Eye (tissue), 1 donor: ENCODE measurements at places on chromosomes 5 and 9.

DNA sequence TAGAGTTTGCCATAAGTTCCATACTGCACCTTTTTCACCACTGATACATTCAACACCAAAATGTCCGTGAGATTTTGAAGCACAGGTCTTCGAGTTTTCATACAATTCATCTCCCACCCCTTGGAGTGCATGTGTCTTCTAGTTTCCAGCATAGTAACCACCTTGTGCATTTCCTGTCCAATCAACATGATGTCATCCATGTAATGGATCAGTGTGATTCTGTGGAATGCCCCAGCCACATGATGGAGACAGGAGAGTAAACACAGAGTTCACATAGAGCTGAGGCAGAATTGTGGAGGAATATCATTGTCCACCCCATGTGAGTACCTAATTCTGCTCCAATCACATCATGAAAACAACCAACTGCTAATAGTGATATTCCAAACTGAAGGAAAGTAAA lies 441.5 kb upstream of the CDH6 start:
- DNase-seq, result no peak

DNA sequence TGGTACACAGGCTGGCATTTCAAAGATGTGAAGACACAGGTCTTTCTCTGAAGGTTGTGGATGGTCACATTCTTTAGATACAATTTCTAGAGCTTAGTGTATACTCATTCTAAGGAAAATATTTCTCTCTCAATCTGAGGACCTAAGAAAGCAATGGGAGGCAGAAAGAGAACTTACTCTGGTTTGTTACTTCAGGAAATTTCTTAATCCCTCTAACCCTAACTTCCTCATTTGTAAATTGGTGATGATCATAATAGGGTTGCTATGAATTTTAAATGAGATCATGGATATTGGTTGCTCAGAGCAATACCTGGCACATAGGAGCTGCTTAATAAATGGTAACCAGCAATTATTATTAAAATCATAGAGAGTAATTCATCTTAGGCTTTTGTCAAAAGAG lies 22.1 kb downstream of the FAM170A start:
- DNase-seq, result no peak

GRCh38 chr5:172110260-172110815 lies 77.7 kb downstream of the STK10 start:
- DNase-seq, result no peak

- DNase-seq, result no peak
Measured at GRCh38 chr5:150515446-150515845, 7.5 kb downstream of the NDST1 start.

GRCh38 chr5:171706736-171707441 lies 78.7 kb upstream of the SMIM23 start:
- DNase-seq, result no peak

- no peak for DNase-seq
Measured at GRCh38 chr9:89481538-89481915, 16.4 kb downstream of the SEMA4D start.

DNA sequence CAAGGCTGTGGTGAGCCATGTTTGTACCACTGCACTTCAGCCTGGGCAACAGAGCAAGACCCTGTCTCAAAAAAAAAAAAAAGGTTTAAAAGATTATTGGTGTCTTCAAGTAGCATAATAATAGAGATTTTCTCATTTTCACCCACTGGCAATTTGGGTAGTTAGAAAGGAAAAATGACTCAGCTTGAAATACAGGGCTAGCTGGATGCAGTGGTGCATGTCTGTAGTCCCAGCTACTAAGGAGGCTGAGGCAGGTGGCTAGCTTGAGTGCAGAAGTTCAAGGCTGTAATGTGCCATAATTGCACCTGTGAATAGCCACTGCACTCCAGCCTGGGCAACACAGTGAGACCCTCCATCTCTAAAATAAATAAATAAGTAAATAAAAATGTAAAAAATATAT lies 111.1 kb downstream of the ARRDC3 start:
- no peak for DNase-seq

- peak; percentile 14 for DNase-seq
Measured at GRCh38 chr9:110802416-110803035, 133.9 kb downstream of the MUSK start.

- DNase-seq, result peak; percentile 74
Measured at GRCh38 chr5:14450018-14450524, 131.5 kb upstream of the OTULINL start.

GRCh38 chr5:57529864-57530263 lies 47.3 kb upstream of the ACTBL2 start:
- no peak for DNase-seq

DNA sequence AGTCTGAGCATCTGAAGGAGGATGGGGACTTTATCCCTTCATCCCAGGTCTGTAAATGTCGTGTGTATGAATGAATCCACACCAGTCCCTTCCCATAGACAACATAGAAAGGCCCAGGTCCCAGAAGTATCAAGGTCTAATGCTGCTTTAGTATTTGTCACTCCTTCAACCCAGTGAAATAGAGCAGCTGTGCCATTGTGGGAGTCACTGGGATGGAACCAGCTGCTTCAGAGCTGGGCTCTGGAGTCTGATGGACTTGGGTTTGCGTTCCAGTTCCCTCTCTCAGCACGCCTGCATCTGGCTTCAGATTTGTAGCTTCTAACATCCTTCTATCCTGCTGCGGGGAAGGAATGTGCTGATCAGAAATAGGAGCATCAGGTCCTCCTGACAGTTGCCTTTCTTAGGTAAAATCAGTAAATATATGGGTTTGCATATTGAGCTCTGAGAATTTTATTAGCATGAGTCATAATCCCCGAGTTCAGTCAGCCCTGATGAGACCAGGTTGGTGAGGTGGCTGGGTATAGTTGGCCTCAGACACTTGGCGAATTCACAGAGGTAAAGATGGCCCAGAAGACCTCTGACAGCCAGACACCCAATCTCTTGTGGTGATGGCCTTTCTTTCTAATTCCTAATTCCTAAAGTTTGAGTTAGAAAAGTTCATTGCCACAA lies 10.1 kb downstream of the ACO1 start:
- DNase-seq, result no peak

GRCh38 chr9:109939698-109940342 lies 159.8 kb downstream of the PALM2AKAP2 start:
- DNase-seq, result no peak

DNA sequence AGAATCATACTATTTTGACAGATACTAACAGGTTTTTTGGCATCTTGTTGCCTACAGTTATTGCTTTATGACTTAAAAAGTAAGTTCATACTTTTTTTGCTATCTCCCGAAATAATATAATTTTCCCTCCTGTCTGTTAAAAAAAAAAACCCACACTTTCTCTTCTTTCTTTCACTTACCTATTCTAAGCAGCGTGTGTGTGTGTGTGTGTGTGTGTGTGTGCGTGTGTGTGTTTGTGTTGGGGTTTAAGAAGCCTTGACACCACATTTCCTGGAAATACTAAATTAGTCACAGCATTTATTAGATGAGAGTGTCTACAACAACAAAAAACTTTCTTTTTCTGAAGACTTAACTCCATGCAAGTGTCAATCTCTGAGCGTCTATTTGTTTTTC lies 12.4 kb downstream of the TNFAIP8 start:
- no peak for DNase-seq

- DNase-seq, result no peak
Measured at GRCh38 chr9:97591535-97591934, 41.6 kb downstream of the TSTD2 start.

- peak; percentile 27 for DNase-seq
Measured at GRCh38 chr5:103232393-103232999, 26.1 kb upstream of the MACIR start.

DNA sequence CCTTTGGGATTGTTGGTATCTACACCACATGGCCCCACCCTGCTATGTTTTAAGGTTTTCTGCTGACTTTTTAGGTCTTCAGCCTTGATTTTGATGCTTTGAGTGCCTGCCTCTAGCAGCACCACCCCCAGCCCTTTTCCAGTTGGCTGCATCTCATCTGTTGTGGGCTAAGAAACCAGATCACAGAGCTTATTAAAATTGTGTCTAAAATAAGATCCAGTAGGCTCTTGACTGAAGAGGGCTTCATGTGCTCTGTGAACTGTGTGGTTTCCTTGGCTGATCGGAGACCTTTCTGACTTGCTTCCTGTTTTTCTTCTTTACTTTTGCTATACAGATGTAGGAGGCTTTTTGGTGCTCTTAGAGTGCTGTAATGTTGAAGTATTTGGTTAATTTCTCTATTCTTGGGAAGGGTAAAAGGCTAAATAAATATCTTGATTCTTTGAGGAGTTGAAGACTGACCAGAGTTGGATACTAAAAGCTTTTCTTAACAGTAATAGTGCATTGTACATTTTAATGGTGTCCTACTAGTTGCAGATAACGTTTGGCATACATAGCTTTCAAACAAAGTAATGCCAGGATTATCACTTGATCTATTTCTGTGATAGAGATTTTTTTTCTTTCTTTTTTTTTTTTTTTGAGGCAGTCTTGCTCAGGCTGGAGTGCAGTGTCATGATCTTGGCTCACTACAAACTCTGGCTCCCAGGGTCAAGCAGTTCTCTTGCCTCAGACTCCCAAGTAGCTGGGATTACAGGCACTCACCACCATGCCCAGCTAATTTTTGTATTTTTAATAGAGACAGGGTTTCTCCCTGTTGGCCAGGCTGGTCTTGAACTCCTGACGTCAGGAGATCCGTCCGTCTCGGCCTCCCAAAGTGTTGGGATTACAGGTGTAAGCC lies 4.5 kb downstream of the UBE2D2 start:
- DNase-seq, result peak; percentile 32

GRCh38 chr5:18050776-18051175 lies 416.5 kb downstream of the TAF11L14 start:
- no peak for DNase-seq

DNA sequence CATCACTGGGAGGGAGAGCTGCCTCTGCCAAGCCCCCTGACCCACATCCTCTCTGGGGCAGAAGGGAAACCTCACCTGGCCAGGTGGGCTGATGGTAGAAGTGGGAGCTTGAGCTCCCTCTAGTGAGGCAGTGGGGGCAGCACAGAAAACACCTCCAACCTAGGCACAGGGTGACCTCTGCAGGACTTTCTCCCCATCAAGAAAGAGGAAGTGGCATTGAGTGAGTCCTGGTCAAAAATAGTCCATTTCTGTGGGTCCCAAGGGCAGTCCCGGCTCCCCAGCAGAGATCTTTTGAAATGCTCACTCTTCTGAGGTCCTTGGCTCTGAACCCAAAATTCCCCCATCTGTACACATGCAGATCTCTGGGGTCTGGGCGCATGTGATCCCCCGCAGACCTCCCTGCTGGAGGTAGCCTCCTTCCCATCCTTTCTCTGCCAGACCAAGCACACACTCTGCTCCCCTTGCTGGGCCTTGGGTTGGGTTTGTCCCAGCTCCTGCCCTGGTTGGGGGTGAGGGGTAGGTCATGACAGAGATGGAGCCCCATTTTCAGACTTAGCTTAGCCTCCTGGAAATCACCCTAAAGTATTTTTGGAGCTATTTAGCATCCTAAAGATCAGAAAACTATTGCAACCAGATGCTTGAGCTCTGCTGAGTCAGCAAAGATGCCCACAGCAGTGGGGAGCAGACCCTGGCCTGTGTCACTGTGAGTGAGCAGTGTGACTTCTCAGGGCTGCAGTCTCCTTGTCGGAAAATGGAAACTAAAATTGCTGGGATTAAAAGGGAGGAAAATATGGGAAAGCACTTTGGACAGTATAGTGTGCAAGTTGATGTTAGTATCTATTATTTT lies 41.6 kb upstream of the LCP2 start:
- DNase-seq, result no peak

GRCh38 chr5:109703166-109703565 lies 13.4 kb downstream of the MAN2A1 start:
- no peak for DNase-seq

GRCh38 chr9:36744678-36745077 lies 172.0 kb downstream of the MELK start:
- DNase-seq, result no peak

- no peak for DNase-seq
Measured at GRCh38 chr9:38768351-38768761, 48.4 kb upstream of the FAM240B start.

DNA sequence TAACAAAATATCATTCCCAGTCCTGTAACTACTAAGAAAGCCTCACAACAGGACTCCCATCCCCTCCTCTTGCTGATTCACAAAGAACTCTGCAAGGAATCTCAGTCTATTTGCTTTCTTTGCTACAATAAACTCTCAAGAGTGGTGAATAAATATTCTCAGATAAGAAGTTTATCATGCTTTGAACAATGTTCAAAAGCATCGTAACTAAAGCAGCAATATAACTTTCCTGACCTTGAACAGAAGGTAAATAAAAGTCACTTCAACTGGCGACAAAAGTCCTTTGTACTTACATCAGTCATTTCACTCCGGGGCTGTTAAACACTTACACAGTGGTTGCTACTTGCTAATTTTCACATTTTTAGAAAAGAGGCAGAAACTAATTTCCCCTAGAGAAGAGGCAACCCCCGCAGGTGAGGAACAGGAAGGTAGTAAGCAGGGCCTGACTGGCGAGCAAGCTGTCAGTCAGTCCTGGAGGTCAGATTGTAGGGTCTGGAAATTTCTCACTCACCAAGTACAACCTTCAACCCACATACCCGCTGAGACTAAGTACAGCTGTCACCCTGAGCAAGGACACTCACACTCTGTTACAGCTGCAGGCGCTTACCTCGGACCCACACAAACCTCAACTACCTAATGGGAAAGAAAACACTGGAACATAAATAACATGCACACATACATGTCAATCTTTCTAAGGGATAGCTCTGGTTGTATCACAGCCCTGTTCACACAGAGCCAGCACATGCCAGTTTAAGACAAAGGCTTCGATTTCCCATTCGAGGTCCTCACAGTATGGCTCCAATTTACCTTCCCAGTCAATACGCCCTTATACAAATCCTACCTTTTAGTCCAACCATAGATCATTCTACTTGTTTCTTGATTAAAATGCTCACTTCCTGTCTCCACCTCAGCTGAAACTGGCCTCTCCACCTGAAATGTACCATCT lies 104.6 kb upstream of the RETREG1 start:
- no peak for DNase-seq

DNA sequence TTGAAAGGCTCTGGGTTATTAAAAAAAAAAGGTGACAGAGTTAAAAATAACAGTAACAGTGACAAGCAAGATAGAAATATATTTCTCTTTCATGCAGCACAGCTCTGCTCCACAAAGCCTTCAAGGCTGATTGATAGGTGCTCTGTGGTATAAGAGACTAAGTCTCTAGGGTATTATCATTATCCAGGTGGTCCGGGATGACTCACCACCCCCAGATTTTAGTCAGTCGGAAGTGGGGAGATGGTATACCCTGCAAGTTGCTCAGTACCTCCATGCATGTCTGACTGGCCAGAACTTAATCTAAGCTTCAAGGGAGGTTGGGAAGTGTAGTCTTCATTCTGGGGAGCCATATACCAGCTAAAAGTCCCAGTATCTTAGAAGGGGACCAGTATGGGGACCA lies 76.1 kb downstream of the SLC1A3 start:
- DNase-seq, result no peak

DNA sequence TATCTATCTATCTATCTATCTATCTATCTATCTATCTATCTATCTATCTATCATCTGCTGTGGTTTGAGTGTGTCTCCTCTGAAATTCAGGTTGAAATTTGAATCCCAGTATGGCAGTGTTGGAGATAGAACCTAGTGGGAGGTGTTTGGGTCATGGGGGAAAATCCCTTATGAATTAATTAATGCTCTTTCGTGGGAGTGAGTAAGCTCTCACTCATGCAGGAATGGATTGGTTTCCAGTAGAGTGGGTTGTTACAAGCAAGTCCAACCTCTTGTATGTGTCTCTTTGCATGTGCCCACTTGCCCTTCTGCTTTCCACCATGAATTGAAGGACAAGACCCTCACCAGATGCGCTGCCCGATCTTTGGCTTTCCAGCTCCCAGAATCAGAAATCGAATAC lies 113.0 kb downstream of the ANXA1 start:
- no peak for DNase-seq
